Memory B cell (primary cell): ENCODE measurements at places on chromosomes 4 and X.

GRCh38 chr4:70613306-70614183, 15.0 kb upstream of the ENAM start:
- no peaks in the 10 kb centered on the region for H3K27me3 ChIP-seq
- H3K4me1 ChIP-seq = peaks cover 28% of the 10 kb centered on the region
- H3K36me3 ChIP-seq = no peaks in the 10 kb centered on the region
- DNase-seq = no peak
- peak overlapping the region; percentile 52 for H3K4me3 ChIP-seq
- H3K27ac ChIP-seq = peak overlapping the region; percentile 64

DNA sequence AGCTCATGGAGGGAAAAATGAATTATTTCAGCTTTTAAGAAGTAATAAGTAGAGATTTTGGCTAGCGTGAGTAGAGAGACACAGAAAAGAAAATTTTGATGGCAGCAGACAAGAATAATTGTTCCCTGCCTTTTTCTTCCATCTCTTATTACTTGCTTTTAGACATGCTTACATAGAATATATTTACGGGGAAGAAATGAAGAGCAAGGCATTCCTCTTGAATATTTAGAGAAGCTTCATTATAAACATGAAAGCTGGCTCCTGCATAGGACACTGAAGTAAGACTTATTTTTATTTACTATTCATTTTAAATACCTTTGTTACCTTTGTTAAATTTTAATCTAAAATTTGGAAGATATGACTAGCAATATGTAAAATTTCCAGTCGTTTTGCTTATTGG, 32.2 kb downstream of the DCK start:
- no peak for DNase-seq
- H3K4me3 ChIP-seq = no peak overlapping the region
- H3K36me3 ChIP-seq = peaks cover 17% of the 10 kb centered on the region
- no peaks in the 10 kb centered on the region for H3K27me3 ChIP-seq
- H3K27ac ChIP-seq = peak overlapping the region; percentile 20

- H3K4me1 ChIP-seq = peaks cover 12% of the 10 kb centered on the region
- H3K36me3 ChIP-seq = peaks cover 8% of the 10 kb centered on the region
- H3K4me3 ChIP-seq = peak overlapping the region; percentile 63
Observed at GRCh38 chr4:4762909-4763821, 96.3 kb upstream of the MSX1 start.

DNA sequence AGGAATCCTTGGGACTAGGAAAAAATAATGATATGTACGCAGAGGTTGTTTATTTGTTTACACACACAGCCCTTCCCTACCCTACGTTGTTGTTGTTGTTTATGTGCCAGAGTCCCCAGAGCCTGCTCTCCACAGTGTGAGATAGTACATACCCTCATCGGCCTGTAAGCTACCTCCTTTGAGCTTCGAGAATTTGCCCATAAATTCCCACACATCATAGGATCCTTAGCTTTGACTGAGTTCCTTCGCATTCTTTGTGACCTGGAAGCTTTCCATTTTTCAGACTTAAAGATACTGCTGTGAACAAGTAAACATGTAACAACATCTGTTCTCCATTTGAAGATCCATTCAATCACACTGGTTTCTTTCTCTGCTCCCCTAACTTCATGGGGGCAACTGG, 114.5 kb downstream of the IRF2 start:
- H3K27ac ChIP-seq = no peak overlapping the region
- H3K36me3 ChIP-seq = peaks cover 2% of the 10 kb centered on the region
- DNase-seq = no peak
- H3K27me3 ChIP-seq = no peaks in the 10 kb centered on the region
- H3K4me3 ChIP-seq = no peak overlapping the region

GRCh38 chrX:102765809-102766208, 45.3 kb downstream of the GPRASP3 start:
- H3K36me3 ChIP-seq = peaks cover 2% of the 10 kb centered on the region
- no peak overlapping the region for H3K27ac ChIP-seq
- no peak overlapping the region for H3K4me3 ChIP-seq
- DNase-seq = no peak
- peaks cover 9% of the 10 kb centered on the region for H3K4me1 ChIP-seq
- H3K27me3 ChIP-seq = no peaks in the 10 kb centered on the region

- no peaks in the 10 kb centered on the region for H3K36me3 ChIP-seq
- H3K4me3 ChIP-seq = no peak overlapping the region
- no peak for DNase-seq
- no peak overlapping the region for H3K27ac ChIP-seq
Observed at GRCh38 chr4:83629945-83630721, 94.2 kb downstream of the GPAT3 start.

DNA sequence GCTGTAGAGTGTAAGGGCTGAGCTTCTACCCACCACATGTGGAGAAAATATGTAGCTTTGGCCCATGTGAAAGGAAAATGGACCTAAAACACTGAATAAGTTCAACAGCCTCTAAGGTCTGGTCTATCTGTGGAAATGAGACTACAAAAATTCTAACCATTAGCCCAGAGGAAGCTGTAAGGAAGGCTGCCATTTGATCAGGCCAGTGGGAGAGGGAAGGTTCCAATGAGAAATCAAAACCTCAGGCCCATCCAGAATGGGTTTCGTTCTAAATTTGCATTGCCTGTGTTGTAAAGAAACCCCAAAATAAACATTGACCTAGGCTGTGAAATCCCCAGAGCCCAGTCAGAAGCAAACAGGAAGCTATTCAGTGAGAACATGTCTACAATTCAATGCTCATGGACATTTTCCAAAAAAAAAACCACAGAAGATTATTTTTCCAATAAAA, 320.4 kb upstream of the SLC7A11 start:
- no peaks in the 10 kb centered on the region for H3K36me3 ChIP-seq
- H3K27ac ChIP-seq = no peak overlapping the region
- H3K4me1 ChIP-seq = no peaks in the 10 kb centered on the region
- no peaks in the 10 kb centered on the region for H3K27me3 ChIP-seq
- no peak for DNase-seq
- H3K4me3 ChIP-seq = no peak overlapping the region

DNA sequence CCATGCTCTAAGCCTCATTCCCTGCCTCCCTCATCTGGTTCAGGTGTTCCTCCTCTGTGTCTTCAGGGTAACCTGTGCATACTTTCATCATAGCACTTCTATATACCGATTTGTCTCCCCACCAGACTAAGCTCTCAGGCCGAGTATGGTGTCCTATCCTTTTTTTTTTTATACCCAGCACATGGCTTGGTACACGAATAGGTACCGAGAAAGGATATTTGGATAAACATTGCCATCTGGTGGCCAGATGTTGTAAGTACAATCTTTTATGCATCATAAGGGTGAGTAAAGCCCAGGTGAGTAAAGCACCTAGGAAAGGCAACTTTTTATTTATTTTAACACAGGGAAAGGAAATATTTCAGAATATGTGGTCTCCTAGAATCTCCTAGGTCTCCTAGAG, 68.4 kb downstream of the MID2 start:
- peak overlapping the region; percentile 43 for H3K27ac ChIP-seq
- peaks cover 8% of the 10 kb centered on the region for H3K36me3 ChIP-seq
- DNase-seq = peak; percentile 22
- no peaks in the 10 kb centered on the region for H3K27me3 ChIP-seq
- no peak overlapping the region for H3K4me3 ChIP-seq

GRCh38 chrX:78514852-78515251, 144.3 kb downstream of the RTL3 start:
- no peak for DNase-seq
- H3K4me1 ChIP-seq = peaks cover 12% of the 10 kb centered on the region
- H3K27ac ChIP-seq = peak overlapping the region; percentile 8
- no peak overlapping the region for H3K4me3 ChIP-seq
- no peaks in the 10 kb centered on the region for H3K27me3 ChIP-seq
- no peaks in the 10 kb centered on the region for H3K36me3 ChIP-seq

DNA sequence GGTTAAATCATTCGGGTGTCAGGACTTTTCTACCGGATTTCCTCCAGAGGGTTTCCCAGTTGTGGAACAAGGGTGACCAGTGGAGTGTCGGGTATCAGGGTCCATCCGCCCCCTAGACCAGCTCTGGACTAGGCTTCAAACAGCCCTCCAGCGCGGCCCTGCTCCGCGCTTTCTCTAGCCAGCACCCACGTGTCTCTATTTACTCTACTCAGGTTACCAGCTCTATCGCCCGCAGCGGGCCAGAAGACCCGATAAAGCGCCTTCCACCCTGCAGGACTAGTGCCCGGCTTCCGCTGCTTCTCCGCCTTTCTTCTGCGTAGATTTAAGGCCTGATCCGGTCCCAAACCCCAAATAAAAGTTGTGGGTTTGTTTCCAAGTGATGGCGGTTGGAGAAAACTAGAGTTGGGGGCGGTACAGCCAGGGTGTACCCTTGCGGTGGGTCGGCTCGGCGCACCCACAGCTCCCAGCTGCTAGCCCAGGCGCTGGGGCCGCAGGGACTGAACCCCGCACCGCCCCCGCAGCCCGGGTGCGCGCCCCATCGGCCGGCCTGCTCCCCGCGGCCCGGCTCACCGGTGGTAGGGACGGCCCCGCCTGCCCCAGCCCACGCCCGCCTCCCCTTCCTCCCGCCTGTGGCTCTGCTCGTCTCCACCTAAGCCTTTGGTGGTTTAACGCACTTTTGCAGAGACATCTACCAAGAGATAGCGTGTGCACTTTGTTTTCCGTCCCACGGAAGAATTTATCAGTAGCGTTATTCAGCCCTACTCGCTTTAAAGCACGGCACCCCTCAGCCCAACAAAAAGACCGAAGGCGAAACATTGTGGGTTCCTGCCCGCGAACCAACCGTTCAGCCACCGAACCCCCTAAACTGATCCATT, 2.1 kb downstream of the LEF1 start:
- H3K4me3 ChIP-seq = peak overlapping the region; percentile 88
- no peak overlapping the region for H3K27ac ChIP-seq
- peaks cover 28% of the 10 kb centered on the region for H3K27me3 ChIP-seq
- peaks cover 20% of the 10 kb centered on the region for H3K4me1 ChIP-seq
- no peak for DNase-seq

DNA sequence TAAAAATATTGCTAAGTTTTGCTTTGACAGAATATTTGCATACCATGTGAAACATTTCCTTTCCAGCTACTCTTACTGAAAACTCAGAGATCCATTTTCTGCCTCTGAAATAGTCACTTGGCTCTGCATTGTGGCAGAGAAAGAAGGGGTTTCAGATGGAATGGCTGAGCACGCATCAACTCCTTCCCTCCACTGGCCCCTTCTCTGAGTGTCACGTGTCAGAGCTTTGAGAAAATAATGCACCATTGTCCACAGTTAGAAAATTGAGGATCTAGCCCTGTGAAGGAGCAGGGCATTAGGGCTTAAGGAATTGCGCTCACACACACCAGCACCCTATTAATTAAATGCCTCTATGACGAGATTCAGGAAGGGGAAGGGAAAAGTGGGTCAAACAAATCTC, 78.8 kb upstream of the FAT4 start:
- H3K4me1 ChIP-seq = no peaks in the 10 kb centered on the region
- H3K4me3 ChIP-seq = no peak overlapping the region
- no peak for DNase-seq

DNA sequence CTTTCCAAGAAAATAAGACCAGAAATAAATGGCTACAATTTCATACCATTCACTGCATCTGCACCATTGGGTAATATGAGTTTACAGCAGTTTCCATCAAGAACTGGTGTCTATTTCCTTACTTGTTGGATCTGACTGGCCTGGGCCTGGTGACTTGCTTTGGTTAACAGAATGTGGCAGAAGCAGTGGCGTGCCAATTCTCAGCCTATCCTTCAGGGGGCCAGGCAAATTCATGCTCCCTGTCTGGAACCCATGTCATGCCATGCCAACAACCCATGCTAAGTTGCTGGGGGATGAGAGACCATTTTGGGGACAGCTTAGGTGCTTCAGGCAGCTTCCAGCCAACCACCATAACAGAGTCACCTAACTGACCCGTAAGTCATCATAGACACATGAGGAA, 656.7 kb downstream of the SPOCK3 start:
- no peak overlapping the region for H3K4me3 ChIP-seq
- DNase-seq = no peak
- no peak overlapping the region for H3K27ac ChIP-seq

GRCh38 chr4:102139132-102139573, 206.1 kb downstream of the SLC39A8 start:
- H3K4me1 ChIP-seq = no peaks in the 10 kb centered on the region
- H3K27me3 ChIP-seq = peaks cover 8% of the 10 kb centered on the region
- no peak overlapping the region for H3K27ac ChIP-seq
- no peak for DNase-seq

DNA sequence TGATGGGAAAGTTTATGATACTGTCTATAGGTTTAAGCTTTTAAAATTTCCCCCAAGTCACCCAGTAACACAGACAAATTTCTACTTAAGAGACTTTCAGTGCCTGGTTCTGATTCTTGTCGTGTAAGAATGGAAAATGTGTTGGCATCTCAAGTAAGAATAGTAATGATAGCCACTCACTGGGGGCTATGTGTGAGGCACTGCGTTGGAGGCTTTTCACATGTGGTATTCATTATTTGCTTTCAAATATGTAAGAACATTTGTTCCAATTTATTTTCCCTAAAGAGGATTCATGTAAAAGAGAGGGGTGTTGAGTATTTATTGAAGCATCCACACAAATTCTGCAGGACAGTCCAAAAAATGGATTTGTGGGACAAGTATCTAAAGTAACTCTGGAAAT, 143.6 kb downstream of the FNIP2 start:
- no peaks in the 10 kb centered on the region for H3K36me3 ChIP-seq
- peaks cover 17% of the 10 kb centered on the region for H3K27me3 ChIP-seq
- no peaks in the 10 kb centered on the region for H3K4me1 ChIP-seq
- no peak overlapping the region for H3K27ac ChIP-seq

DNA sequence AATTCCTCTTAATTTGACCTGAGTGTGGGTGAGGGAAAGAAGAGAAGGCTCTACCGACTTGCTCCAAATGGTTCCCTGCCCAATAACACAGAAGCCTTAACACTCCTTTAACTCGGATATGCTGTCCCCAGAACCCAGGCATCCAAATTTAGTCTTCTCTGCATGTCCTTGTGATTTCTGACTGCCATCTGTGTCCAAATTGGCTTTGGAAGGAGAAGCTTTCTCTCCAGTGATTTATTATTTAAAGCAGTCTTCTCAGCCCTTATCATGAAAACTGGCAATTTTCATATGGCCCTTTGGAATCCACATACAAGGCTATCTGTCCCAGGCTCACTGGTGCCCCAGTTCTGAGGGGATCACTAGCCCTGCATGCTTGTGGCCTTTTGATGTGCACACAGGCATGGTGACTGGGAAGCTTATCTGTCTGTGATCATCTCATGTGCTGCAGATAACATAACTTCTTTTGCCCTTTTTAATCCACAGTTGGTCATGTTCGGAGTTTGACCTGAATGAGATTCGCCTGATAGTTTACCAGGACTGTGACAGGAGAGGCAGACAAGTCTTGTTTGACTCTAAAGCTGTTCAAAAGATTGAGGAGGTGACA, 56.7 kb downstream of the FNIP2 start:
- H3K27ac ChIP-seq = no peak overlapping the region
- H3K4me3 ChIP-seq = no peak overlapping the region
- no peak for DNase-seq
- no peaks in the 10 kb centered on the region for H3K36me3 ChIP-seq
